ENCODE measurements at places on chromosomes 4 and X.

GRCh38 chrX:9180623-9181022, 146.7 kb upstream of the FAM9B start:
- DNase-seq, result no peak

DNA sequence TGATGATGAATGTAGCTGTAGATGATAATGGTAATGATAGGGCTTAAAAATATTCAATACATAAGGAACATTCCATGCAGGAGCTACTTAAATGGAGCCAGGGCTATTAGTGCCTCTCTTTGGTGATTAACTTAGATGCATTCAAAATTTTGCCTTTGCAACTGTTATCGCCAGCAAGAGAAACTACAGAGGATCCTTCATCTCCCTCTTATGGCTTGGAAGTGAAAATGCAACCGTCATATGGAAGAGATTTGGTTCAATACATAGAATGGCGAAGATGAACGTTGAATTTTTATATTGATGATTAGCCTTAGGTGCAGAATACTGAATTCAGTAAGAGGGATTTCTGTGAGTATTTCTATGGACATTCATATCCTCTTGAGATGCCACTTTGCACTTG, 134.5 kb upstream of the NLGN4X start:
- no peak for DNase-seq

DNA sequence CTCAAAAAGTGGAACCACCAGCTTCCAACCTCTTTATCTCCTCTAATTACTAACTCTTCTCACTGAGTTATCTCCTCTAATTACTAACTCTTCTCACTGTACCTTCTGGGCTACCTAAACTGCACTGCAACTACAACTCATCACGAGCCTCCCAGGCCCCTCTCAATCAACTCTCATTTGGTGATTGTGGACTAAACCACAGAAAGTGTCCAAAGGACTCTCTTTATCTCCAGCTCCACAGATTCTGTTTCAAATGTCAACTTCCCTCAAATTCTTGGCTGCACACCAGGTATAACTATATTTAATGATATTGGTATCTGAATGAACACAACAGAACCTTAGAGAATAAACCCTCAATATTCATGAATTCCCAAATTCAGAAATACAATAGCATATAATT, 182.9 kb downstream of the MAML3 start:
- no peak for DNase-seq

- DNase-seq, result no peak
Measured at GRCh38 chr4:99655308-99656081, 2.1 kb downstream of the C4orf54 start.

DNA sequence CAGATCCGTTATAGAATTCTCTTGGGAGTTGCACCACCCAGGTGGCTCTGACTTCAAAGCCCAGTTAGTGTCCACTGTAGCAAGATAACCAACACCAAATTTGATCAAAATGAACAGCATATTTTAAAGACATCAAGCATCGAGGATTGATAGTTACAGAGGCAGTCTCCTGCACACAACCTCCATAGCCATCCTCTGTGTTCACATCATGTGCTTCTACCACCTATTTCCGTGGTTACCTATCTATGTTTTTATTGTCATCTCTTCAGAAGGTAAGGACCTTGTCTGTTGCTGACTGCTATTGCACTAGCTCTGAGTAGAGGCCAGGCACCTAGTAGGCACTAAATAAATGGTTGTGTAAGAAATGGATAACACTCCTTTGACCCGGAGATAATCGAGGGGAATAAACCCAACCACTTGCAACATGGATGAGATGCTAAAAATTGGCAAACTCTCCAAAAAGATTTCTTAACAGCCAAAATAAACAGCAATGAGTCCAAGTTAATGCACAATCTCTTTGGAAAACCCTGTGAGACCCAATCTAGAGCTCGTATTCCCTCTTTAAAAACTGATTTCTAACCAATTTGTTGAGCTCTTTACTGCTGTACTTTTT, 14.7 kb upstream of the C1QTNF7 start:
- DNase-seq, result no peak

DNA sequence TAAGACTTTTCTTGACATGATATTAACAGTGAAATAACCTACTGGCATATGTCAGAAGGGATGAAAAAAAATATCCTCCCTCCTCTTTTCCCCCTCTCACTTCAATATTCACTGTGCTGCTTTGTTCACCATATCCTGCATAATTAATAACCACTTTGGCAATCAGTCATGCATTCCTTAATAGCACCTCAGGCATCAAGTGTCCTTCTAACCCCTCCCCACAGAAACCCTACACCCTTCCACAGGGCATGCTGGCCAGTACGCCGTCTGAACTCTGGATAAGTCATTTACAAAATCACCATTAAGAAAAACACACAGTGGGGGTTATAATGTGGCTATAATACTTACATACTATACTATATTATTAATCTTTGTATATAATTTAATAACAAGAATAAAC, 165.9 kb downstream of the PDGFC start:
- DNase-seq, result no peak

DNA sequence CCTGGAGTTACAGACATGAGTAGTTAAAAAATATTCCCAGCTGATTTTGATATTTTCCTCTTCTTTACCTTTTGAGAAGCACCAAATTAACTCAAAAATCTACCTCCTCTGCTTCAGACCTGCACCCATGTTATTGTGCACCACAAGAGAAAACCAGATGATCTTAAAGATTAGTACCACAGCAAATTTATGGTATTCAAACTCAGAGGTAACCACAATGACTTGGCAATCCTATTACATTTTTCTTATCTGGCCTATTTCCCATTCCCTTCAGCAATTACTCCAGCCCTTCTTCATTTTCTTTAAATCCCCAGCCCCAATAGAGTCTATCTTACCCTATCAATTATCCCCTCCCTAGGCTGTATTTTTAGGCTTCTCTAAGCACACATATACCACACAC, 535.1 kb downstream of the FAT4 start:
- no peak for DNase-seq

GRCh38 chrX:153744210-153745066, 19.6 kb upstream of the PLXNB3 start:
- no peak for DNase-seq

- DNase-seq, result no peak
Measured at GRCh38 chr4:114827651-114828050, 229.0 kb downstream of the UGT8 start.

GRCh38 chr4:27267339-27267969, 406.8 kb downstream of the STIM2 start:
- DNase-seq, result no peak

DNA sequence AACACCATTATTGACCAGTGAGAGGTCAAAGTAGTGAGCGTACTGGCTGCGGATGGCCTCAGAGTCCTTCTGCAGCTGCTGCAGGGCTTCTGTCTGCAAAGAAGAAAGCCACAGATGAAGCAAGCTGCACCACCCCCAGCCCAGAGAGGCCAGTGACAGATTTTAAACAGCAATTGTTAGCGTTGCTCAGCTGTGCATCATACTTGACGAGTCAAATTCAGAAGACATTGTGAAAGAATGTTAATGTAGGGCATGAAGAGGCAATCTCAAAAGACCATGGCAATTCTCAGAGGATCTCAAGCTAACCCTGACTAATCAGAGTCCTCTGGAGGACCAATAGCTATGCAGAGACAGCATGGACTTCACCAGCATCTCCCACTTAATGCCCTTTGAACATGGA, 16.6 kb downstream of the DKC1 start:
- no peak for DNase-seq

DNA sequence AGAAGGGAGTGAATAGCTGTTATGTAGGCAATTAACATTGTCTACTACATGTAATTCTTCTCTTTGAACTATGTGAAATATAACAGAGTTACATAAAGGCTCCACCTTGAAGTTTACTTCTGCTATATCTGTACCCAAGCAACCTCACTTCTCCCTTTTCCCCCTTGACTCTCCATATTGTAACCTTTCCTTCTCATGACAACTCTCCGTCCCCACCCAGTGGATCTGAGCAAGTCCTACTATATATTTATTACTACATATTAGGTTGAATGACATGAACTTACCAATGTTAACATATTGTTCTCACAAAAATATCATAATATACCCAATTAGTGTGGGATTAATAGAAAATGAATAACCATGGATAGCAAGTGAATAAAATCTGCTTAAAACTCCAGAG, 93.2 kb upstream of the ATP8A1 start:
- DNase-seq, result no peak

GRCh38 chr4:181264893-181265292, 978.3 kb upstream of the TENM3 start:
- DNase-seq, result no peak

DNA sequence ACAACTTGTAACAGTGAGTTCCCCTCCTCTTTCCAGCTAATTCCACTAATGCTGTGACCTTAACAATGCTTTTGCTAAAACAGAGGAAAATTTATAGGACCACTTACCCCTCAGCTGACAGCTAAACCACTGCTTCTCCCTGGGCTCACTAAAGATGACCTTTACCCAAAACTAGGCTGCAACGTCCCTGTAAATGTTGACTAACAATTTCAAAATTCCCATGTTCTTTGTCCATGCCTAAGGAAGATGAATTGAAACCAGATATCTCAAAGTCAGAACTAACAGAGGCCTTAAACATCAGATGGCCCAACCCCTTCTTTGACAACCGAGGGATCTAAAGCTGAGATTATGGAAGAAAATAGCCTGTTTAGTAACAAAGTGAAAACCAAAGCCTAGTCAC, 32.5 kb downstream of the AFAP1 start:
- DNase-seq, result no peak

- no peak for DNase-seq
Measured at GRCh38 chr4:142637614-142638013, 208.5 kb downstream of the INPP4B start.

DNA sequence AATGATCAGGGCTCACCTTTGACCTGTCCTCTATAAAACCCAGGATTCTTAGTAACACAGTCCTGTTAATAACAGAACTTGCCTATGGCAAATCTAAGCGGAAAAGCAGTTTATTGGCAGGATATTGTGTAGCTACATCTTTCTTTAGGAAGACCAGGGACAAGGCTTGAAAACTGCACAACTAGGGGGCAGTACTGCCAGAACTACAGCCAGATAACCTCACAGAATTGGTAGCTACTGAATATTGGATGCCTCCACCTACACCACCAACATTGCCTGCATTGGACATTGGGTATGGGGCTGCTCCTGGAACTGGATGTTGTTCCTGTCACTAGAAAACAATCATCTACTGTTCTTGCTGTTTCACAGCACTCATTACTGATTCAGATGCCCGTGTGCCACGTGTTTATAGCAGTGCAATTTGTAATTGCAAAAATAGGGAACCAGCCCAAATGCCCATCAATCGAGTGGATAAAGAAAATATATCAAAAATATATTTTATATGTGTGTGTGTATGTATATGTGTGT, 47.4 kb downstream of the REPS2 start:
- no peak for DNase-seq

GRCh38 chr4:150562250-150562649, 19.7 kb upstream of the MAB21L2 start:
- DNase-seq, result no peak

DNA sequence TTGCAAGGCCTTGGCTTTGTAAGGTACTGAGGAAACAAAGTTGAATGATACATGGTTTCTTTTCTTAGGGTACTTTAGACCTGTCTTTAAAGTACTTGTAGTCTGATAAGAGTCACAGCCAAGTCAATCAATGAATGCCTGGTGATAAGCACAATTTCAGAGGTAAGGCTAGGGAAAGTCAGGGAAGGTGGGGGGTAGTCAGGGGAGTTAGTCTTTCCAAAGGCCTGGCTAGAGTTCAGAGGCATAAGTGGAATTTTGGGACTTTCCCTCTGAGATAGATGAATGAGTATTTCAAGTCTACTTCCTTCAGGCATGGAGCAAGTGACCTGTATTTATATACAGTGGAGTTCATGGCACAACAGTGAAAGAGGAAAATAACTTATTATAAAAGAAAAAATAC, 78.3 kb downstream of the SLC4A4 start:
- DNase-seq, result no peak

DNA sequence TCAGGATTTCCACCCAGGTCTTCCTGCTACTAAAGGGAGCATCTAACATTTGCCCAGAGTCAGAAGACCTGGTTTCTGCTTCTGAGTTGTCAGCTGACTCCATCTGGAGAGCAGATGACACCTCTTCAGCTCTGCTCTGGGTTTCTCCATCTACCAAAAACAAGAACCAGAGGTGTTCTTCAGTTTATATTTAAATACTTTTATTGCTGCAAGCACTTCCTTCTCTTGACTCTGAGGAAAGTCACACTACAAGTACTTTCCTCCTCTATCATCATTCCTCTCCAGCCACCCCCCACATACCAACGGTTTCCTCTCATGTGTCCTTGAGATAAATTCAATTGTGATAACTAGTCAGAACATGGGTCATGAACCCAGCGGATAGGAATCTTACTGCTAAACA, 88.4 kb downstream of the PPP3CA start:
- no peak for DNase-seq

- DNase-seq, result no peak
Measured at GRCh38 chr4:159966746-159967145, 863.9 kb downstream of the RAPGEF2 start.

GRCh38 chrX:114797494-114797893, 213.6 kb downstream of the HTR2C start:
- DNase-seq, result no peak

GRCh38 chrX:70360366-70360765, 62.7 kb upstream of the GDPD2 start:
- no peak for DNase-seq

Data from D721Med (cell line).